Esophagus muscularis mucosa (tissue), 4 donors: ENCODE measurements at places on chromosomes 5 and 9. TPM values are rescaled to one million over a fixed set of nuclear protein-coding genes. Genes with fewer than 3 reads are reported as not detected.

DNA sequence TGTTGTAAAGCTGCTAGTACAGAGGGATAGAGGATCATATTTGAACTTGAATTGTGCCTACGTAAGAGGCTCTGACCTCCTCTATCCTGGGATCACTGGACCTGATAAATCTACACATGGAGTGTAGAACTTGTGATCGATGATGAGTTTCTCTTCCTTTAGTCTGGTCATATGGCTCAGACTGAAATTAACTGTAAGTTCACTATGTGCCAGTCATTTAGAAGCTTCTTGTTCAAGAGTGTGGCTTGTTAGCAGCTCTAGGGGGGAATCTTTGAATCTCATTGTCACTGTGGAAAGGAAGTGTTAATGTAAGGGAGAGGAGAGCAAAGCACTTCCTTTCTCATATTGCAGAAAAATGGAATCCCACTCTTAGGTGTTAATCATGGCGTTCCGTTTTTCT, 12.1 kb downstream of the ZBTB34 start:
- no peak for DNase-seq

DNA sequence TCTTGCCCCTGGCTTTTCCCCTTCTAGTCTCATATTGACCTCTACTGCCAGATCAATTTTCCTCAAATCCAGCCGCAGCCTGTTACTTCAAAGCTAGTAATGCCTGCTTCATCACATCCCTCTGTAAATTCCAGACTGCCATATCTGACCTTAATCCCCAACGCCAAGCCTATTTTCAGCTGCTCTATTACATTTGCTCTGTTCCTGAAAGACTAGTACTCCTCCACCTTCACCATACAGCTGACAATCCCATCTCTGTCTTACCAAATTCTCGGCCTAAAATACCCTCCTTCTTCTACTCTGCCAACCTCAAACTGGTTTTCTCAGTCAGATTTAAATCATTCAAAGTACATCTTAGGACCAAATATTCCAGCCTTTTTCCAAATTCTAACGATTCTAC, 420.2 kb downstream of the RAB3C start:
- no peak for DNase-seq

DNA sequence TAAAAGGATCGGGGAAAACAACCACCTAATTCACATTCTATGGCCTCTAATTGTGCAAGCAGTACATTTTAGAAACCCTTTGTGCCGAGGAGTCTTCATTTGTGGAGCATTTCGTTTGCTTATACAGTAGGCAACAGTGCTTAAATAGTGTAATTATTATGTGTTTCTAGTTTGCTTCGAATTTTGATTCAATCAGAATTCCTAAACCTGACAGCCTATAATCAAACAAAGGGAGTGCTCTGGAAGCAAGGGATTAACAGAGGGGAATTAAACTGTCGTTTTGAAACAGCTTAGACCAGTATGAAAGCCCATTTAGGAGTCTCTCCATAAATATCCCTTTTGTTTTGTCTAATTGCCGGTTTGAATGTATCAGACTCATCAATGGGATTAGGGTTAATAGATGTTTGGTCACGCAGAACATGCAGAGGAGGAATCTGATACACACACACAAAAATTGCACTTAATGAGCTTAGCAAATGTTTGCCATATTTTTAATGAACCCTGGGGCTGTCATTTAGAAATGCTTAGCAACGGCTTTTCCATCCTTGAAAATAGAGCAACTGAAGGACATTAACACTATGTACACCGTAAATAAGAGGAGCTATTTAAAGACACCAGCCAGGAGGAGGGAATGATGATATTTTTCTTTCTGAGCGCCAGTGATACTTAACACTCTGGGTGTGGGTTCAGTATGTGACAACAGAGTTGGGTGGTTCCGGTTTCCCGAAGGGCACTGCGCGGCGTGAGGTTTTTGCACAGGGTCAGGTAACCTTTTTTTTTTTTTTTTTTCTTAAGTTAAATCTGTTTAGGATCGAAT, 404.7 kb downstream of the TLE4 start:
- DNase-seq, result no peak

DNA sequence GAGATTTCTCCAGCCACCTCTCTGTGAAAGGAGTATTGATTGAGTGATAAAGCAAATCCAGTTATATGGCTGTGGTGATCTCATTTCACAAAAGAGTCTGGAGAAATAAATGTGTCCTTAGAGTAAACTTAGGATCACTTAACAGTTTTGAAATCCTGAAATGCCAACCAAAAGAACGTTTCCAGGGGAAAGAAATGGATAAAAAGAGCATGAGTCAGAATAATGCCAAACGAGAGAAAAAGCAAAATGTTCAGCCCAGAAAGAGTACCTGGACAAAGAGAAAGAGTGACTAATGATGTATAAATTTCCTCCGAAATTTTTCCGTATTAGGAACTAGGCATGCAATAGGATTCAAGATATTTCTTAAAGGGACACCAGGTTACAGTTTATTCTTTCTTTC, 463.1 kb upstream of the CDH10 start:
- DNase-seq, result no peak

GRCh38 chr5:172823840-172824362, 10.2 kb upstream of the ERGIC1 start:
- DNase-seq, result no peak

DNA sequence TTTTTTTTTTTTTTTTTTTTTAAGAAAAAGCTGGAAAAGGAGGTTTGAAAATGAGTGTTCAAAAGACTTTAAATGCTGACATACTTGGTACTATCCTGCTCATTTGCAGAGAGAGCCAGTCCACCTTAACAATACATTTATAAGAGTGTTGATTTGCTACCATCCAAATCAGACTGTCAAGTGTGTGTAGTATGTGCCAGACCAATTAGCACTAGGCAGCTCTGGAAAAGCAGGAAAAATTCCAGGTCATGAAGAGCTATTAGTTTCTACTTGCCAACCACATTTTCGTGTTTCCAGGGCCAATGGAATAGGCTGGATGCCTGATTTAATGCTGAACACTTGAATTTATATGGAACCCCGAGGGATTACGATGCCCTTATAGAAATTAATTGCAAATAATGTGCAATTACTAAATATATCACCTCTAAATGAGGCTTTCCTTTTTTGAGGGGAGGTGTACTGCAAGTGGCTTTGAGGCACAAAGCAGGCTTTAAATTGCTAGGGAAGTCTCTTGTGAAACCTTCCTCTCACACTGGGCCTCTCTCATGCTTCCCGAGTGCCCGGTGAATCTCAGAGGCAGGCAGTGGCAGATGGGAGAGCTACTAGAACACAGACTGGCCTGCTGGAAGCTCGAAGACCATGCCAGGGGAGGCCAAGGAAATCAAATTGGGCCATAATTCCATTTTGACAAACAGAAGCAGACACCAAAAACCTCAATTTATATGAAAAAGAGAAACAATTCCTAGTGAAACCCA, 178.7 kb downstream of the PPP2R2B start:
- DNase-seq, result no peak

GRCh38 chr9:134500931-134501760, 140.5 kb upstream of the COL5A1 start:
- DNase-seq, result no peak

DNA sequence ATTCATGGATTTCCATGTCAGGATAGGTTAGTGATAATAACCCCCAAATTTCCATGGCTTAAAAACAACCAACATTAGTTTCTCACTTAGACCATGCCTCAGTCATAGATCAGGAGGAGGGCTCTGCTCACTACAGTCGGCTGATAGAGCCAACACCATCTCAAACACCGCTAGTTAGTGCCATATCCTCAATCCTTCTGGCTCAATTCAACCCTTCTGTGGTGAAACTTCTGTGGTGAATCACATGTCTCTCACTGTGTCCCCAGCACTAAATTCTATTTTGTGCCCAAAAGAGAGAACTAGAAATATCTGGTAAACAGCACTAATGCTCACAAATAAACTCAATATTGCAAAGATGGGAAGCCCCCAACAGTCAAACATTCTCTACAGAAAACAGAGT, 21.1 kb downstream of the ECPAS start:
- DNase-seq, result no peak

DNA sequence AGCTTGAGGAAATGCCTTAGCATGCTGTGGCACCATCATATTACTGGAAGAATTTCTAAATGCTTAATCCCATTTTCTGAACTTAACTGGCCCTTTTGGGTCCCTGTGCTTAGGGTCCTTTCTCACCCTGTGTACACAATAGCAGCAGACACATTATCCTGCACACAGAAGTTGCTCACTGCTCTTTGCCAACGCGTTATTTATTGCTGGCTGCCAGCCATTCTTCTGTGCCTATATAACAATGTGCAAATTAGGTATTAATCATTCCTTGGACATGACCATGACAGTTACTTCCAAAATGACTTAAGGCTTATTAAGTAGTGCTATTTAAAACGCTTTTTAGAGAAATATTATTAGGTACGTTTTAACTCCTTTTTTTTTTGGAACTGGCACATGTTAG, 134.7 kb downstream of the FBN2 start:
- DNase-seq, result no peak

- no peak for DNase-seq
Observed at GRCh38 chr9:106712279-106712678, 150.7 kb upstream of the ZNF462 start.

The GPR150 gene
- total RNA-seq, result 1.1 TPM

DNA sequence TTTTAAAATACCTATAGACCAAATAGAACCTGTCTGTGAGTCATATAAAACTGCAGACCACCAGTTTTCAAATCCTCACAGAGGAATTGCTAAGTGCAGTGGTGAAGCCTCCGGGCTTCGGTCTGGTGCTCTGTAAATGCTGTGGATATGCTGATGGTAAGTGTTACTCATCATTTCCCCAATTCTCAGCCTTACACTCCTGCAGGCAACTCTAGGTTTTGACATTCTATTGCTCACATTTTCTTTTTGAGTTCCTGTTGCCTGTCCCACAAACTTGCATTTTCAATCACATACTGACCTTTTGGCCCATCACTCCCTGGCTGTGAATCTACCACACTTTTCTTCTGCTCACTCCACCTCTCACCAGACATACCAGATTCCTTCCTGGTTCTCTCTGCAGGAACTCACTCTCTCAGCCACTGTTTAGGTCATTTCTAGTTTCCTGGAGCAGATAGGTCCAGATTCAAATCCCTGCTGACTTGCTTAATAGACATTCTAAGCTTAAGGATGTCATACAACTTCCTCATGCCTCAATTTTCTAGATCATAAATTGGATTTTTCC, 192.9 kb downstream of the RAB3C start:
- DNase-seq, result no peak

GRCh38 chr9:73170185-73170957, 18.7 kb downstream of the ANXA1 start:
- no peak for DNase-seq

DNA sequence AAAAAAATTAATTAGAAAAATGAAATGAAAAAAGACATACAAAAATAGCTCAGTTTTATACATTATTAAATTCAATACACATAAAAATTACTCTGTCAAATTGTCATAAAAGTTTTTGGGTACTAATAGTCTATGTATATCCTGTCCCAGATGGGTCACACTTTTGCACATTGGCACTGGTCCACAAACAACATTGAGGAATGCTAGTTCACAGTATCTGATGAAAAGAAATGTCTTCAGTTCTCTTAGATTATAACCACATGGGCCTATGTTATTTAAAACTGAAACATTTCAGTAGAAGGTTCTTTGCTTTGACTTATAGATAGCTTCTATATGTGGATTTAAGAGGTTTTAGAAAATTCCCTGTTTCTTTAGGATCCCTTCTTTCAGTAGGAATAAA, 39.8 kb downstream of the LNPEP start:
- no peak for DNase-seq

The TXNDC8 gene
- not detected for total RNA-seq

DNA sequence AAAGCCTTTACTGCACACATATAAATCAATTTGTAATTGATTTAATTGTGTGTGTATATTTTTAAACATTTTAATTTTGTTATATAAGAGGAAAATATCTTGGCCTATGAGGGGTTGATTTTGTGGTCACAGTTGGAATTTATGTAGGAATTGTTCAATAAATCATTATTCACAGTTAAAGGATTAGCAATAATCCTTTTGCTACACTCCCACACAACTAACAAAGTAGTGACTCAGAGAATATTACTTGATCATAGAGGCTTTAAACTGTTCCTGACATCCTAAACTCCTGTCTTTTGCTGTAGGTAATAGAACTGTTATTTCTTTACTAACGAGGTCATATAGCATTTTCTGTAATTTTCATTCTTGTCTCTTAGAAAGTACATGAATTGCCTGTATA, 95.5 kb downstream of the ZCCHC7 start:
- no peak for DNase-seq

The PCDHGB6 gene
- 6.2 TPM for total RNA-seq

The SLC45A2 gene
- total RNA-seq, result not detected

GRCh38 chr9:105963343-105964099, 269.2 kb downstream of the TMEM38B start:
- DNase-seq, result no peak

The C1QTNF3 gene
- 4.8 TPM for total RNA-seq

The SLC27A6 gene
- 41.3 TPM for total RNA-seq

DNA sequence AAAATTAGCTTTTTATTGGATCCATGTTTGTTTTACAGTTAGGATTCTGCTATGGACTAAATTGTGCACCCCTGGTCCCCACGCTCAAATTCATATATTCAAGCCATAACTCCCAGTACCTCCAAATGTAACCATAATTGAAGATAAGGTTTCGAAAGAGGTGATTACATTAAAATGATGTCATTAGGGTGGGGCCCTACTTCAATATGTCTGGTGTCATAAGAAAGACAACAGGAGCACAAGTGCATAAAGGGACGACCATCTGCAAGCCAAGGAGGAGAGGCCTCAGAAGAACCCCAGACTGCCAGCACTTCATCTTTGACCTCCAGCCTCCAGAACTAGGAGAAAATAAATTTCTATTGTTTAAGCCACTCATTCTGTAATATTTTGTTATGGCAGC, 7.4 kb upstream of the HNRNPA0 start:
- DNase-seq, result no peak

The LPAR1 gene
- 55.5 TPM for total RNA-seq

The SLC2A6 gene
- 6.8 TPM for total RNA-seq

The SEMA4D gene
- 10.6 TPM for total RNA-seq

GRCh38 chr5:159123189-159123588, 23.5 kb upstream of the EBF1 start:
- DNase-seq, result no peak

GRCh38 chr5:1011741-1012312, 3.2 kb downstream of the NKD2 start:
- no peak for DNase-seq

- no peak for DNase-seq
Observed at GRCh38 chr5:1723476-1723875, 76.2 kb downstream of the MRPL36 start.

- DNase-seq, result no peak
Observed at GRCh38 chr9:72936679-72937078, 16.2 kb downstream of the ALDH1A1 start.
